Epithelial cell of proximal tubule (primary cell): ENCODE measurements at places on chromosomes 5 and 9.

- no peak for DNase-seq
Observed at GRCh38 chr9:23555851-23556250, 270.2 kb downstream of the ELAVL2 start.

- peak; percentile 68 for DNase-seq
Observed at GRCh38 chr9:129483415-129484351, 137.2 kb downstream of the C9orf50 start.

- DNase-seq, result no peak
Observed at GRCh38 chr5:132825033-132825833, 5.2 kb downstream of the SHROOM1 start.

DNA sequence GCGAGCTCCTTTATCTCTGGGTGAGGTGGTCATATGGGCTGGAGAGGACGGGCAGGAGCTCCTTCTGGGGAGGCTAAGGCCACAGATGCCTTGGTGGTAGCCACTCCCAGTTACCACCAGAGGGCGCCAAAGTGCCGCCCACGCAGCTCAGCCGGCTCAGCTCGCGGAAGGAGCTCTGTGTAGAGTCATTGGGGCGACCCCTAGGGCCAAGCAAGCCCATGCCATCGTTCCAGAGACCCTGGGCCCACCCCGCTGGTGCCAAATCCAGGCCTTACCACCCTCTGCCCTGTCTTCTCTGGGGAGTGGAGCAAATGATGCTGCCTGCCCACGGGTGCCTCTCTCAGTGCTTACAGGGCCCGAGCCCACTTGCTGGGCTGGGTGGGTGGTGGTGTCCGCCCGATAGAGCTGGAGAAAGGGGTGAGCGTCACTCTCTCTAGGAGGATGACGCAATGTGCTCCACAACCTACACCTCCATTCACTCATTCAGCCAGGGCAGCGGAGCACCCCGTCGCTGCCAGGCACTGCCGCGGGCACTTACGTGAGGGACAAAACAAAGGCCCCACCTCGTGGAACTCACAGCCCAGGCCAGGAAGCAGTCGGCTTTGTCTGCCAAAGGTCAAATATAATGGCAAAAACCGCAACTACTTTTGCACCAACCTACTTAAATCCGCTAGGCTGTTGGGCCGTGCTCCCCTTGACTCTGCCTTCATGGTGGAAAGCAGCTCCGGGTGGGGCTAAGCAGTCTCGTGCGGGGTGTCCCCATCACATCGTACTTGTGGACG, 13.8 kb downstream of the TSPAN17 start:
- DNase-seq, result no peak

DNA sequence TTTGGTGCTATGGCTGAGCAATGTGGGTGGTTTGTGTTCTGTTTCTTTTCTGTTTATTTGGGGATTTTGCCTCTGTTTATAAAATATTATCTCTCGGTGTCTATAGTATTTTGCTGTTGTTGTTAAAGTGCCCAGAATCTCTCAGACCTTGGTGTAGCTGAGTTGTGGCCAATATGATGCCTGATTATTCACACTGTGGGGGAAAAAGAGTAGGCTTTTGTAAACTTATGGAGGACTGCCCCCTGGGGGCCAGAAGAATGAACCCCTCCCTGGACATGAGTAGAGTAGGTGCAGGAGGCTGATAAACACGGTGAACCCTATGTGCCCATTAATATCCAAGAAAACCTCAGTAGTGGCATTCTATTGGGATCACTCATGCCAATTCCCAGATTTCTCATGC, 49.0 kb upstream of the DPYSL3 start:
- DNase-seq, result no peak
